ENCODE measurements at places on chromosomes 7 and 10.

DNA sequence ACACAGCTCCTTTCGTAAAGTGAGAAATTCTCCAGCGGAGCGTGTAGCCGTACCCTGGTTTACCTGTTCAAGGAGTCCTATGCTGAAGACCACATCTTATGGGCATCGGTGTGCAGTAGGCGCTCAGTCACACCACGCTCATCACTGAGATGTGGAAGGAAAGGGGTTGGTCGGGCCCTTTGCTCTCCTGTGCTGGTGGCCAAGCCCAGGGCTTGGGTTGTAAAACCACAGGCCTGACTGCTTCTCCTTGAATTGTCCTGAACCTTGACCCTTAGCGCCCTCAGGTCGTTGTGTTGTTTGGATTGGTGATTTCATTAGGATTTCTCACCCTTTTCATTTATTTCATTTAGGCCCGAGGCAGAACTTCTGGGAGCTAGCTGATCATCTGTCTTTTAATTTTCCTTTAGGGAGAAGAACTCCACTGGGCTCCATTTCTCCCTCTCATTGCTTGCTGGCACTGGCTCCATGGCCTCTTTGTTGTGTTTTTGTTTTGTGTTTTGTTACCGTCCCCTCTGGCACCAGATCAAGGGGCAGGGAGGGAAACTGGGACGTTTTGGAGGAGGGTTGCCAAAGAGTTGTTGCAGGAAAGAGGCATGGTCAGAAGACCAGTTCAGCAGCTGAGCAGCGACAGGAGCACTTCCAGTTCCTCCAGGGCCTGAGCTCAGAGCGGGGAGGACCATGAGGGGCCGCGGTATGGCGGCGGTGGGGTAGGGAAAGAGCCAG is 511.4 kb upstream of the GALNT17 start:
- no peak for DNase-seq

- no peak for DNase-seq
Measured at GRCh38 chr10:120573355-120573754, 116.3 kb downstream of the PLPP4 start.

- no peak for DNase-seq
Measured at GRCh38 chr7:90858546-90858945, 262.4 kb downstream of the CDK14 start.

- no peak for DNase-seq
Measured at GRCh38 chr7:6545398-6546126, 5.7 kb downstream of the GRID2IP start.

- no peak for DNase-seq
Measured at GRCh38 chr7:98398567-98399372, 2.1 kb downstream of the BAIAP2L1 start.

GRCh38 chr10:43249151-43249961 is 17.5 kb downstream of the RASGEF1A start:
- DNase-seq, result no peak

- DNase-seq, result no peak
Measured at GRCh38 chr10:24952707-24953645, 570 bp upstream of the PRTFDC1 start.

GRCh38 chr10:92387289-92387940 is 96.4 kb downstream of the MARCHF5 start:
- no peak for DNase-seq

DNA sequence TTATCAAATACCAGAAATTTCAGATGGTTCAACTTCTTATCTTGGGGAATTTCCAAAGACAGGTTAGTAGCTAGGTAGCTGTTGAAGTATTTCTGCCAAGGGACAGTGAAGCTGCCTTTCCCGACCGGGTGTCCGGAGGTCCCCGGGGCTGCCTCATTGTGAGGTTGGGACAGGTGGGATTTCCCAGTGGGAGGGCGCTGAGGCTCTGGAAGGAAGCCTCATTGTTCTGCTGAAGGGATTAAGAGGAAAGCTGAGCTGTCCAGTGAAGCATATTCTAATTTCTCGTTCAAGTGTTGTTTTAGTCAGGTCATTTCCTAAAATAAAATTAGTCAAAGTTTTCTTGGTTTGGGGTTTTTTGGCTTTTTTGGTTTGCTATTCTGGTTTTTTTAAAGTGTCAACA is 244.2 kb downstream of the MGMT start:
- no peak for DNase-seq

DNA sequence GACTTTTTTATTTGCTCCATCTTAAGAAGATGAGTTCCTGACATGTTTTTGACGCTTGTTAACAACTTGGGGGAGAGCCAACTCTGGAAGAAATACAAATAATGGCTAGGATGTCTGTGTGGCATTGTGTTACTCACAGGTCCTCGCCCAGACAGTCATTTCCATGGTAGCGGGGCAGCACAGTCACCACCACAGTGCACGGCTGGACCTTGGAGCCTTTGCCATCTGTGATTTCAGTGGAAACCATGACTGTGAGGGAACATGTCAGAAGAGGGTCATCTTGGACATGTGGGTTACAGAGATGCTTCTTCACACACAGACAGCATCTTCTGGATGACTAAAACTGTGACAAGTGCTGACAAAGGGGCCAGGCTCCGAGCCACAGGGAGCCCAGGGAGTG is 74.5 kb downstream of the PKD1L1 start:
- DNase-seq, result no peak
